ENCODE measurements at places on chromosomes 11 and 22.

DNA sequence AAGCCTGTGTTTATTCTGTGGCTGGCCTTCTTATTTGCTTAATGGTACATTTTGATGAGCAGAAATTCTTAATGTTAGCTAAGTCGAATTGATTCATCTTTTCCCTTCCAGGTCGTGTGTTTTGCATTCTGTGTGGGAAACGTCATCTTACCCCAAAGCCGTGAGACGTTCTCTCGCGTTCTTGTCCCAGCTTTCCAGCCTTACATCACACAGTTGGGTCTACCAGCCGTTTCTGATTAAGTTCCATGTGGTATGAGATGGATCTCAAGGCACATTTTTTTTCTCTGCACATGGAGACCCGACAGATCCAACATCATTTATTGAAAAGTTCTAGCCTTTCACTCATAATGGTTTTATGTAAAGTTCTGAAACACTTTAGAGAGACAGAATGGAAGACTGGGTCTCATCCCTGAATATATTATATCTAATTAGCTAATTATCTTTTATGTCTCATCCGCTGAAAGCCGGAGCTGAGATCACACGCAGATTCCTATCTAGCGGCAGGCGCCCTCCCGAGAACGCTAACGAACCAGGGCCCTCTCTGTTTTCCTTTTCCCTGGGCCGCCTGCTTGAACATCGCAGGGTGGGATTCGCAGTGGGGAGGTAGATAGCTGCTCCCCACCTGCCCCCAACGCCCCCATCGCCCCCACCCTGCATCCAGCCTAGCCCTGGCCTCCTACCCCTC, 1162.2 kb downstream of the BRD1 start:
- no peak for DNase-seq

GRCh38 chr11:67494371-67495233, 10.6 kb downstream of the PITPNM1 start:
- DNase-seq: no peak

DNA sequence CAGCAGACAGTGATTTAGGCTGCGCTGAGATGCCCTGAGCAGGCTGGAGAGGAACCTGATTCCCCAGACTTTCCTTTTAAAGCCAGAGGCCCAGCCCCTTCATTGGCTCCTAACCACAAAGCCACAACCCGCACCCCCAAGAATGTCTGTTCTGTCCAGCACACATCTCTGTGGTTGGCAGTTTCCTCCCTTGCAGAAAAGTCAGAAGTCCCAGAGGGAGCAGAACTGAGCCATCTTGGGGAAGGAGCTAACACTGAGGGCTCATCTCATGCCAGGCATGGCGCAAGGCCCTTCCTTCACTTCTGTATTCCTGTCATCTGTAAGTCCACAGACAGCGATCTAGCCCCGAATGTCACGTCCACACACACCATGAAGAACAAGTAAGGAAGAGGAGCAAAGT, 97.1 kb upstream of the SYT13 start:
- peak; percentile 28 for DNase-seq

DNA sequence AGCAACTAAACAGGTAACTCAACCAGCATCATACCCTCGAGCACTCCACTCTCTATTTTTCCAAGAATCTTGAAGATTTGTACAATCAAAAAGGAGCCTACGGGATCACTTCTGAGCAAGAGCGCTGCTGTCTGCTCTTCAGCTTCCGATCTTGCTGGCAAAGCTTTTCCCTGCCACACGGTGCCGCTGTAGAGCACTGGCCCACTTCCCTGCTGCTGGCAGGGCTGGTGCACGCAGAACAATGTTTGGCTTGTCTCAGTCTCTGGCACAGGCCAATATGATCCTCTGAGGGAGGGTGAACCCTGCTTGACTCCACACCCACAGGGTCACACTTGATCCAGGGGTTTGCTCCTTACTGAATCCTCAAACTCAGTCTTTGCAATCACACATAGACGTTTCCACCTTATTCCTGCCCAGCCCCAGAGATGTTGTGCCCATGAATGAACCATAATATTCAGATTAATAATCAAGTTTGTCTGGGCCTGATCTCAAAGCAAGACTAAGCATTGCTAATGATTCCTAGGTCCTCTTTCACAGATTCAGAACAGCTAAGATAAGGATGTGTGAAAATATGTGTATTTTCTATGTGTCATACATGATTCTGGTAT, 536.6 kb downstream of the SOX6 start:
- peak; percentile 84 for DNase-seq

DNA sequence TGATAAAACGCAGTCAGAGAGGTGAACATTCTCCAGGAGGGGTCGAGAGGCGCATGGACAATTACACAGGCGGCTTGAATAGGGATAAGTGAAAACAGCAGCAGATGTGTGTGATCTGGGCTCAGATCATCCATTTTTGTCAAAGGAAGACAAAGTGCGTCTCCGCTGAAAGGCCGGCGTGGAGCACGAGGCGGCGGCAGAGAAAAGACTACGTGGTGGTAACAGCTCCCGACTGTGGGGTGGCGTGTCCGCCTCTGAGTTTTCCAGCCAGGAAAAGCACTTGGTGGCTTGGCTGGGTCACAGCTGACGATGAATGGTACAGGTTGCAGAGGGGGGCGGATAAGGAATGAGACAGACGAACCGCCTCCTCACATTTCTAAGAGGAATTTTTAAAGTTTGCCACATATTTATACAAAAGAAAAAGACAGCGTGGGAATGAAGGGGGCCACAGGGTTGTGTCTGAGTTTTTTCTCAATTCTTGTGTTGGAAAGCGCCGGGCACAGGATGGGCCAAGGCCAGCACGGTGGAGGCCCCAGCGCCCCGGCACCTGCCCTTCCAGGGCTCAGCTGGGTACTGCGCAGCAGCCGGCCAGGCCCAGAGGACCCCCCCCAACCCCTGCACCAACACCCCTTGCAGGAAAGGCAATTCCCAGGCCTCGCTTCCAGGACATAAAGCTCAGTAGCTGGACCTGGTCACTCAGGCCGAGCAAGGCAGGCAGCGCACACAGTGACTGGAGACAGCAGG, 80.4 kb downstream of the TRMU start:
- no peak for DNase-seq

- no peak for DNase-seq
Measured at GRCh38 chr11:70433038-70433437, 34.7 kb downstream of the CTTN start.

GRCh38 chr22:44623771-44624510, 78.1 kb upstream of the PRR5 start:
- DNase-seq: no peak

- no peak for DNase-seq
Measured at GRCh38 chr11:74037309-74037708, 28.4 kb upstream of the UCP3 start.

DNA sequence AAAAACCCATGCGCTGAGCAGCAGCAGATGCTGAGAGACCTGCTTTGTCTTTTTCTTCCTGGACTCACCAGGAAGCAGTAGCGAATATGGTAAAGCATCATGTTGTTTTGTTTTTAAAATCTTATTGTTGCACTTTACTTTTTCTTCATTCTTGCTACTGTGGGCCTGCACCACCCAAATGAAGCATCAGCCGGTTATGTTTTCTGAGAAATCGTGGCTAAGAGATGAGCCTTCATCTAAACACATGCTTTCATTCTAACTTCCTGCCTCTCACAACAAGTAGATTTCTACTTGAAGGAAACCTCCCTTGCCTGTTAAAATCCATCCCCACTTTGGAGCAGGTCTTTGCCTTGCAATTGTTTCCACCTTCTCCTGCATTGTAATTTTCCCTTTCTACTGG, 1025.9 kb downstream of the NTM start:
- no peak for DNase-seq

GRCh38 chr11:46674463-46675287, 25.7 kb downstream of the ARHGAP1 start:
- peak; percentile 98 for DNase-seq

DNA sequence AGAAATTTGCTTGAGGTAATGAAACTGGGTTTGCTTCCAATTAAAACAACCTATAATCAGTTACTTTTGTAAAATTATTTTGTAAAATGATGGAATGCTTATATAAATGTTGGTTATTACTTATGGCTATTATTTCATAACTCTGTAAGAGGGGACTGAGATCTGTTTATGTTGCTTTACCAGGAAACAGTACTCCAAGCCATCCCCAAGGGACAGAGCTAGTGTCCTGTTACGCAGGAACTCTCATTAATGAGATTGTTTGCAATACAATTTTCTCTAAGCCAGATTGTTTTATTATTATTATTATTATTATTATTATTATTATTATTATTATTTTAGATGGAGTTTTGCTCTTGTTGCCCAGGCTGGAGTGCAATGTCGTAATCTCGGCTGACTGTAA, 2.3 kb upstream of the NOX4 start:
- DNase-seq: no peak

DNA sequence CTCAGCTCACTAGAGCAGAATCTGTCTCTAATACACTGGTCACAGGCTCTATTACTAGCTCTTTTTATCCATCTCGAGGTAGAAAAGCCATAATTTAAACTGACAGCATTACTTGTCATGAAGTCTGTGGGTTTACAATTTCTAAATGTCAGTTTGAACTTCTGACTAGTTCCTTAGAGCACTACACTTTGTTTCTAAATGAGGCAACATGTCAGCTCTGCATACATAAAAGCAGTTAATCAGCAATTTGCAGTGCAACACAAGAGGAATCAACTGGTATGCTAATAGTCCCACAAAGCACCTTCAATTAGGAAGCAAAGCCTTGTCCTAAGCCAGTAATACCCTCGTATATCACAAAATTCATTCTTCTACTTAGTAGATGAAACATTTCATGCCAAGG, 321.3 kb downstream of the TTC28 start:
- DNase-seq: no peak

- no peak for DNase-seq
Measured at GRCh38 chr11:77059806-77060205, 7.0 kb upstream of the CAPN5 start.

- DNase-seq: no peak
Measured at GRCh38 chr22:28885939-28886338, 2.6 kb downstream of the ZNRF3 start.

DNA sequence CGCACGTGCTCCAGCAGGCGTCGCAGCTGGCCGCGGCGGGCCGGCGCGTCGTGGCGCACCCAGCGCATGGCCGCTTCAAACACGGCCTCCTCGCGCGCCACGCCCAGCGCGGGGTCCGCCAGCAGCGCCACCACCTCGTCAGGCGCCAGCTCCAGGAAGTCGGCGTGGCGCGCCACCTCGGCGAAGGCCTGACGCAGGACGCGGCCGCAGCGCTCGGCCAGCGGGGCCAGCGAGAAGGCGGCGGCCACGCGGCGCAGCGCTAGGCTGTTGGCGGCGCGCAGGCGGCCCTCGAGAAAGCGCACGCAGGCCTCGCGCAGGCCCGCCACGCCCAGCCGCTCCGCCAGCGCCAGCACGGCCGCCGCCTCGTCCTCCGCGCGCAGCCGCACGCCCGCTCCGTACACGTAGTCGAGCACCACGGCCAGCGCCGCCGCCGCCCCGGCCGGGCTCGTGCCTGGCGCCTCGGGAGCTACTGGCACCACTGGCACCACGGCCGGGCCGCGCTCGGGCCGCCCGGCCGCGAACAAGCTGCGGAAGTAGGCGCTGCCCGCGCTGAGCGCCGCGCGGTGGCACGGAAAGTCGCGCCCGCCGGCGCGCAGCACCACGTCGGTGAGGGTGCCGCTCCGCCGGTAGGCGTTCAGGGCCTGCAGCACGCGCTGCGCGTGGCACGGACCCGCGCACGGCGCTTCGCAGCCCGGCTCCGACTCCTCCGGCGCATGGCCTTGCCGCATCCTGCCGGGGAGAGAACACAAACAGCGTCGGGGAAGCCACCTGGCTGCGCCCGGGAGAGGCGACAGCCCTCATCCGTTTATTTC, 2.9 kb downstream of the KLHL35 start:
- DNase-seq: no peak

DNA sequence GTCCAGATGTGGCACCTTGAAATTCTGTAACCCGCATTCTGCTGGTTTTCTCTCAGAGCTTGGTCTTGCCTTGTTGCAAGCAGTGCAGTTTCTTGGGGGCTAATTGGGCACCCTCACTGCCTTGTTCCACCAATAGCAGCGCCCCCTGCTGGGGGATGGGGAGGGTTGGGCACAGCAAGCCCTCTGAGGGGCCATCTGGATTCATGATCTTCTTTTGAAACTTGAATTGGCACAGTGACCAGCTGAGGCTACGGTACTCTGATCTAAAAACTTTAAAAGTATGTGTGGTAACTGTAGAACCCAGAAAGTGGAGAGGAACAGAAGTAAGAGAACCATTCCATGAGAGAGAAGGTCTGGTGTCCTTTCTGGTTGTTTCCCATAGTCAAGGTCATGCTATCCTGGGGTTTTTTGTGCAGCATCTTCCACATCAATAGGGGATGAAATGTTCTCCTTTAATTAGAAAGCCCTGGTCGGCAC, 64.2 kb downstream of the MED15 start:
- peak; percentile 56 for DNase-seq

- no peak for DNase-seq
Measured at GRCh38 chr22:32018056-32018455, 25.0 kb upstream of the SLC5A1 start.

GRCh38 chr11:119863851-119864601, 135.0 kb upstream of the NECTIN1 start:
- no peak for DNase-seq

GRCh38 chr11:102017026-102017425, 30.2 kb upstream of the CFAP300 start:
- DNase-seq: no peak
